ENCODE measurements at places on chromosomes 4 and X. TPM values are rescaled to one million over a fixed set of nuclear protein-coding genes. Genes with fewer than 3 reads are reported as not detected.

GRCh38 chrX:138349351-138349750 lies 362.2 kb downstream of the FGF13 start:
- H3K27ac ChIP-seq: no peak overlapping the region
- no peaks in the 10 kb centered on the region for H3K4me1 ChIP-seq
- no peaks in the 10 kb centered on the region for H3K27me3 ChIP-seq

DNA sequence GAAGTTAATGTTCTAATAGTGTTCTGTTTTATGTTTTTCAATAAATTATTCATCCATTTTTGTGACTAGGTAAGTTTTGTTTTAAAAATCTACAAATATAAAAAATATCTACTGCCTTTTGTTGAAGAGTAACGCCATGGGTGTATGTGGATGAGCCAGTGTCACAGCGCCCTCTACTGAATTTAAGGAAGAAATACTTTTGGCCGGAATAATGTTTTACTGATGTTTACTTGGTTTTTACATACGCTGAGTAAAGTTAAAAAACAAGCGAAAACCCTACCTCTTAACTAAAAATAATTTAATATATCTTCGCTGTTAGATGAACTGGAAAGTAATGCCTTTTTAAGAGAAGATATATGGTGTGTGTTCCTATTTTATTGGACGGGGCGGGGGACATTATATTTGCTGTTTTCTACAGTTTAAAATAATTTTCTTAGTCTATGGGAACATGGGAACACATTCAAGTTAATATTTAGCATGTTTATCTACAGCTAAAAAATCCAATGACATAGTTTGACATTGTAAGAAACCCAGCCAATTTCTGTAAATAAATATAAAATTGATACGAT lies 86.1 kb downstream of the CPE start:
- no peak overlapping the region for H3K27ac ChIP-seq
- no peak for DNase-seq
- no peaks in the 10 kb centered on the region for H3K27me3 ChIP-seq
- H3K36me3 ChIP-seq: no peaks in the 10 kb centered on the region

DNA sequence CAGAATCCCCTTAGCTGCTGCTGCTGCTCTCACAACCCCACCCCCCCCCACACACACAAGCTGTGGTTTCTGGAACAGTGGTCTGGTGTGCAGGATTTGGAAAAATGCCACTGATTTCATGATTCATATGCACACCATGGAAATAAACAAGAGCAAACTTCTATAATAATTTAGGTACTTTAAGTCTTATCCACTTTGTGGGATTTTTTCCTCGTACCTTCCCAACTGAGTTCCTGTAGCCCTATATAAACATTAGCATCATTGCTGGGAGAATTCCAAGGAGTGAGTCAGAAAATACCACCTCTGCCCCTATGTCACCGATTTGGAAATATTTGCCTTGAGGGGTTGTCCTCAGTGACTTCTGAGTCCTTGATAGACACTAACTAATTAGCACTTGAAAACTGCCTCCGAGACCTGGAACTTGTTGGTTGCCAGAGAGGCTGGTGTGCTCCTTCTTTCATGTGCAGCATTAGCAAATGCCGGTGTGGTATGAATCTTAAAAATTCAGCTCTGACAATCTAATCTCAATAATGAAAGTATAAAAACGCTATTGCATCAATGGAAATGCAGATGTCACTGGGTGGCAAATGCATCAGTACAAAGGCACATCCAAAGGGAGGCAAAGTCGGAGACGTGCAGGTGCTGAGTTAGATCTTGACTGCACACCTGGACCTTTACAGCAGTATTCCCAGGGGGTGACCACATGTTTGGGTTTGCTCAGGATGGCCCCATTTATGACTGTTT lies 61.8 kb downstream of the CPE start:
- no peak overlapping the region for H3K27ac ChIP-seq
- H3K36me3 ChIP-seq: no peaks in the 10 kb centered on the region
- no peaks in the 10 kb centered on the region for H3K4me1 ChIP-seq
- H3K27me3 ChIP-seq: no peaks in the 10 kb centered on the region

- no peak overlapping the region for H3K27ac ChIP-seq
- no peaks in the 10 kb centered on the region for H3K36me3 ChIP-seq
- no peaks in the 10 kb centered on the region for H3K4me1 ChIP-seq
These were observed 519.5 kb downstream of the BCOR start for GRCh38 chrX:39577985-39578869.

DNA sequence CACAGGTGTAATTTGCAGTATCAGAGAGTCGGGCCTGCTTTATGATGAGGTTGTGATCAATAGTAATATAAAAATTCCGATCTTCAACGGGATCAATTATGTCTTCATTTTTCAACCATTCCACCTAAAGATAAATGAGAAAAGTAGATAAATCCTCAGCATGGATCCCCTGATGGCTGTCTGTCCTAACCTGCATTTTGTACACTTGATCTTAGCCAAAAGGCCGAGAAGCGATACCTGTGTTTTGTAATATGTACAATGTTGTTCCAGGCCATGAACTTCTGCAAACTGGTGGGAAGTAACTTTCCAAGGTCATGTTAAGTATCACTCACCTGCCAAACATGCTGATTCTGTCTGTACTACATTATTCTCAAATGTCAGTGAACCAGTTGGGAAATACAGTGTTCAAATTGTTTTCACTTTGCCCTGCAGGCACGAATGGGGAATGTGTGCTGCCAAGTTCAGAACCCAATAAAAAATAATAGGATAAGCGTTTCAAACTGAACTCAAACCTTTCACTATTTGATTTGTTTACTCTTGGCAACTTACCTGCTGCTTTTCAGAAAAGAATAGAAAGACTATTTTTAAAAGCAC lies 298.1 kb downstream of the UNC5C start:
- no peak overlapping the region for H3K27ac ChIP-seq
- no peak for DNase-seq
- no peaks in the 10 kb centered on the region for H3K36me3 ChIP-seq
- no peaks in the 10 kb centered on the region for H3K27me3 ChIP-seq
- H3K4me1 ChIP-seq: no peaks in the 10 kb centered on the region

- DNase-seq: no peak
- H3K27ac ChIP-seq: no peak overlapping the region
- no peaks in the 10 kb centered on the region for H3K4me1 ChIP-seq
- H3K4me3 ChIP-seq: no peak overlapping the region
These were observed 19.9 kb downstream of the AWAT2 start for GRCh38 chrX:70029863-70030262.

DNA sequence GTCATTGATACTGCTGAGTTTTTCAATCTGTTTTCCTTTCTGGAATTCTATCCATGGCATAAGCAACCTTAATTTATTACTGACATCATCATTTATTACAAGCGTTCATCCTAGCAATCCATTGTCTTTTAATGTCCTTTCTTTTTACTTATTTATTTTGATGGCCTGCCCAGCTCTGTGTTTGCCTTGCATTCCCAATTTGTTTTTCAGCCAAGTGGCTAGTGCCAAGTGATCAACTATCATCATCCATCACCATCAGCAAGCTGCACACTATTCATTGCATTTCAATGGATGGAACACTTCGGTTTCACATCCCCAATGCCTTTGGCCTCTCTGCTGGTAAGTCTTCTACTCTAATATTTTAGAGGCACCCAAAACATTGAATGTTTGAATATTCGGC lies 831.7 kb upstream of the EPHA5 start:
- no peak overlapping the region for H3K4me3 ChIP-seq
- no peaks in the 10 kb centered on the region for H3K36me3 ChIP-seq
- H3K4me1 ChIP-seq: no peaks in the 10 kb centered on the region

- H3K4me3 ChIP-seq: no peak overlapping the region
- no peak overlapping the region for H3K27ac ChIP-seq
- no peaks in the 10 kb centered on the region for H3K27me3 ChIP-seq
- H3K36me3 ChIP-seq: no peaks in the 10 kb centered on the region
- no peaks in the 10 kb centered on the region for H3K4me1 ChIP-seq
- no peak for DNase-seq
These were observed 14.1 kb downstream of the SRPX start for GRCh38 chrX:38206542-38206941.

DNA sequence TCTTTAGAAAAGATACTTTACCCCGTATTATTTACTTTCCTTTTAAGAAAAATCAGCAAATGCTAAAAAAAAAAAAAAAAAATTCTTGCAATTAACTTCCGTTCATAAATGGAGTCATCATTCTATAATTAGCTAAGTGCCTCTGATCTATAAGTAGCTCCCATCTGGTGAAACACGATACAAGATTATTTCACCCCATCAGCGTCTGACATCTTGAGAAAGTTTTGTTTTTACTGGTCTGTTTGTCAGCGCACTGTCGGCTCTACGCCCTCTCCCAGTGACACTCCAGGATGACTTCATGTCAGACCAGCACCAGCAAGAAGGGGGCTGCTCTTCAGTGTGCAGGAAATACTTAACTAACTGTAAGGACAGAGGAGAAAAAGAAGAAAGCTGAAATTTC lies 108.3 kb downstream of the AFAP1 start:
- H3K27me3 ChIP-seq: no peaks in the 10 kb centered on the region
- peaks cover 40% of the 10 kb centered on the region for H3K4me1 ChIP-seq
- no peaks in the 10 kb centered on the region for H3K36me3 ChIP-seq
- peak overlapping the region; percentile 50 for H3K27ac ChIP-seq

- no peaks in the 10 kb centered on the region for H3K36me3 ChIP-seq
- H3K27me3 ChIP-seq: no peaks in the 10 kb centered on the region
- H3K4me3 ChIP-seq: no peak overlapping the region
- H3K27ac ChIP-seq: no peak overlapping the region
- no peaks in the 10 kb centered on the region for H3K4me1 ChIP-seq
- no peak for DNase-seq
These were observed 230.0 kb upstream of the NWD2 start for GRCh38 chr4:37014584-37014983.

GRCh38 chrX:45843518-45843917 lies 642.8 kb upstream of the DIPK2B start:
- H3K27me3 ChIP-seq: no peaks in the 10 kb centered on the region
- no peak overlapping the region for H3K4me3 ChIP-seq
- peaks cover 5% of the 10 kb centered on the region for H3K4me1 ChIP-seq
- no peaks in the 10 kb centered on the region for H3K36me3 ChIP-seq
- no peak overlapping the region for H3K27ac ChIP-seq

- no peaks in the 10 kb centered on the region for H3K4me1 ChIP-seq
- H3K27me3 ChIP-seq: no peaks in the 10 kb centered on the region
These were observed 401.0 kb downstream of the IL1RAPL1 start for GRCh38 chrX:28988246-28988645.

MECP2 gene
- total RNA-seq: 84.9 TPM

L1CAM gene
- 4.8 TPM for total RNA-seq

BEX2 gene
- 24.2 TPM for total RNA-seq

MAP3K15 gene
- not detected for total RNA-seq

XAGE1A gene
- not detected for total RNA-seq

INTS6L gene
- total RNA-seq: 33.1 TPM

GRID2 gene
- total RNA-seq: not detected

ZCCHC18 gene
- total RNA-seq: 18.4 TPM

Data from T-cell (primary cell).